NCI-H1436 (cell line): ENCODE measurements at places on chromosomes 12 and 14.
A peak's percentile ranks its signal among the peaks of the same experiment; 100 is the strongest.

DNA sequence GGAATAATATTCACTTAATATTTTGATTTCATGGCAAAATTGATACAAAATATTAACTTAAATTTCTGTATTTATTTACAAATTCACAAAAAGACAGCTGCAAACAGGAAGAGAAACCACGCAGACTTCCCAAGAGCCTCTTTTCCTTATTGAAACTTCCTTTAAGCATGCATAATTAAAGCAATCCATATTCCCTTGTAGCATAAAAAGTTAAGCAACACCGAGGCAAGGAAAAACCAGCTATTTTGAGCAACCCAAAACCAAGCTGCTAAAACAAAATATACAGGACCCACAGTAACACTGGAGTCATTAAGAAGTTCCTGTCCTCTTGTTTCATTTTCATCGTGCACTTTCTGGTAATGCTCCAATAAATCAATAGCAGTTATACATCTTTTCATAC, 58.0 kb downstream of the EEA1 start:
- DNase-seq = no peak

DNA sequence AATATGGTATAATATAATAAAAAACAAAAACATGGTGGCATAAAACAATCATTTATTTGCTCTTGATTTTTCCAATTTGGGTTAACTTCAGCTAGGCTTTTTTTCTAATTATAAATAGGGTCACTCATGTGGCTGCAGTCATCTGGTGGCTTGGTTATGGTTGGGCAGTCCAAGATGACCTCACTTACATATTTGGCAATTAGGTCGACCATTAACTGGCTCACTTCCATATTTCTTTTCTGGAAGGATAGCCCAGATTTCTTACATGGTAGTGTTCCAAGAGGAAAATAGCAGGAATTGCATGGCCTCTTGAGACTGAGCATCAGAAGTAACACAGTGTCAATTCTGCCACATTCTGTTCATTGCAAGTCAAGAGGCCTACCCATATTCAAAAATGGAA, 153.4 kb downstream of the FUT8 start:
- no peak for DNase-seq

- DNase-seq = no peak
Observed at GRCh38 chr12:47274760-47275159, 195.0 kb upstream of the AMIGO2 start.

GRCh38 chr12:94152292-94153078, 4.1 kb downstream of the PLXNC1 start:
- DNase-seq = no peak

GRCh38 chr12:128661226-128661569, 162.6 kb downstream of the SLC15A4 start:
- peak; percentile 9 for DNase-seq

- no peak for DNase-seq
Observed at GRCh38 chr12:10147714-10148403, 17.9 kb upstream of the CLEC7A start.

DNA sequence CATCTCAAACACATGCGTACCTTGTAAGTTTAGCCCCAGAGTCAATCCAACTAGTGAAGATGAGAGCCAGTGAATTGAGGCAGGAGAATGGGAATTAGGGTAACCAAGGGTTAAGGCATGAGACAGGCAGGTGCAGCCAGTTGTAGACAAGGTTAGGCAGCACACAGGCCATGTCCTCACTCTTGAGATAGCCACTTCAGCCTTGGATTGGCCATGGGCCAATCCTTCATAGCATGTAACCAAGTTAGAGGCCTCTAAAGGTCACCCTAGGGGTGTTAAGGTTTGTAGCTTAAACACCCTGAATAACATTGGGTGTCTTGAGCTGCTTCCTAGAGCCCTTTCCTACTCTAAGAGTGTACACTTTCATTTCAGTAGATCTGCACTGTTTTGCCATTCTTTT, 208.2 kb upstream of the RBM19 start:
- DNase-seq = no peak

- DNase-seq = no peak
Observed at GRCh38 chr12:105945880-105946279, 192.9 kb downstream of the NUAK1 start.
